ENCODE measurements at places on chromosomes 11 and 22.
A peak's percentile ranks its signal among the peaks of the same experiment; 100 is the strongest.

- no peaks in the 10 kb centered on the region for H3K4me1 ChIP-seq
- H3K27me3 ChIP-seq = no peaks in the 10 kb centered on the region
- H3K4me3 ChIP-seq = no peak overlapping the region
- DNase-seq = no peak
Observed at GRCh38 chr22:20234760-20235388, 33.2 kb downstream of the RTN4R start.

- no peak overlapping the region for H3K4me3 ChIP-seq
- no peaks in the 10 kb centered on the region for H3K4me1 ChIP-seq
- peaks cover 2% of the 10 kb centered on the region for H3K27me3 ChIP-seq
- DNase-seq = no peak
- no peak overlapping the region for H3K27ac ChIP-seq
- H3K36me3 ChIP-seq = no peaks in the 10 kb centered on the region
Observed at GRCh38 chr11:133699071-133699470, 146.2 kb downstream of the SPATA19 start.

DNA sequence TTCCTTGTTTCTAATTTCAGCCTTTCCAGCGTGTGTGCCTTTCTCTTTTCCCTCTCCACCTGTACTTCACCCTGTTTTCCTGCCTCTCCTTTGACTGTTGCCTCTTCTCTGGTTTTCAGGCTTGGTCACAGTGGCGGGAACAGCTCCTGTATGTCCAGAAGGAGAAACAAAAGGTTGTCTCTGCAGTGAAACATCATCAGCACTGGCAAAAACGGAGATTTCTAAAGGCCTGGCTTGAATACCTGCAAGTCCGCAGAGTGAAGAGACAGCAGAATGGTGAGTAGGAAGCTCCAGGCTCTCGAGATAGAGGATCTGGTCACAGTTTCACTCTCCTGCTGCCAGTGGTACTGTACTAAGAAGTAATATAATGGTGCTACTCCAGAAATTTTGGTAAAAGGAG, 76.6 kb downstream of the SFI1 start:
- no peak overlapping the region for H3K27ac ChIP-seq
- peaks cover 5% of the 10 kb centered on the region for H3K36me3 ChIP-seq
- no peak overlapping the region for H3K4me3 ChIP-seq
- no peaks in the 10 kb centered on the region for H3K4me1 ChIP-seq
- no peak for DNase-seq

DNA sequence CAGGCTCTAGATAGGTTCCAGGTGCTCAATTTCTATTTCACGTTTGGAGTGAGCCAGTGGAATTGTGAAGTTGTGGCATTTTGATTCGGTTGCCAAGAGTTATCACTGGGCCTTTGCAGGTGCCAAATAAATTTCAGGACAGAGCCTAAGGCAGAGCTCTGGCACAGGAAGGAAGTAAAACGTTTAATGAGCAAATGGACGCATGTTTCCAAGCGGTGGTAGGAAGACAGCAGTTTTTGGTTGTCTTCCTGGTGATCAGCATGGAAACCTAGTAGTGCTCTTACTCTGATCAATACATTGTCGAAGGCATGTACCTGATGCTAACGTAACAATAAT, 452 bp downstream of the BIRC3 start:
- H3K36me3 ChIP-seq = no peaks in the 10 kb centered on the region
- peaks cover 12% of the 10 kb centered on the region for H3K4me1 ChIP-seq
- no peak overlapping the region for H3K27ac ChIP-seq
- peak overlapping the region; percentile 49 for H3K4me3 ChIP-seq

- DNase-seq = no peak
- H3K4me1 ChIP-seq = no peaks in the 10 kb centered on the region
- H3K4me3 ChIP-seq = no peak overlapping the region
- no peak overlapping the region for H3K27ac ChIP-seq
- H3K36me3 ChIP-seq = peaks cover 22% of the 10 kb centered on the region
Observed at GRCh38 chr22:21771631-21771976, 36.0 kb upstream of the YPEL1 start.

DNA sequence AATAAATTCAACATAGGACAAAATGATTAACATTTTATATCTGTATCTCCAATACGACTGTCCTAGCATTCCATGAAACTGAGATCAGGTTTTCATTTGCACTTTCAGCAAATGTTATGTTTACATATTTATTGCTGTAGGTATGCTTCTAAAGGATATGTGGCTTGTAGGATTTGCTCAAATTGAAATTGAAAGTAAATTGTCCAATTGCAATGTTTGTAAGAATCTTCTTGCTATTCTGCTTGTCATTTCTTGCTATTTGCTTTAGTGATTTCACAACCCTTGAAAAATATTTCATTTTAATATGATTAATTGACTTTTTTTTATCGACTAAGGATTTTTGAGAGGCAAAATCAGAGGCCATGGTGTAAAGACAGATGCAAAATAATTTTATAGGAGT, 904.2 kb upstream of the RAG2 start:
- DNase-seq = no peak
- no peaks in the 10 kb centered on the region for H3K27me3 ChIP-seq
- no peaks in the 10 kb centered on the region for H3K4me1 ChIP-seq
- no peak overlapping the region for H3K4me3 ChIP-seq

DNA sequence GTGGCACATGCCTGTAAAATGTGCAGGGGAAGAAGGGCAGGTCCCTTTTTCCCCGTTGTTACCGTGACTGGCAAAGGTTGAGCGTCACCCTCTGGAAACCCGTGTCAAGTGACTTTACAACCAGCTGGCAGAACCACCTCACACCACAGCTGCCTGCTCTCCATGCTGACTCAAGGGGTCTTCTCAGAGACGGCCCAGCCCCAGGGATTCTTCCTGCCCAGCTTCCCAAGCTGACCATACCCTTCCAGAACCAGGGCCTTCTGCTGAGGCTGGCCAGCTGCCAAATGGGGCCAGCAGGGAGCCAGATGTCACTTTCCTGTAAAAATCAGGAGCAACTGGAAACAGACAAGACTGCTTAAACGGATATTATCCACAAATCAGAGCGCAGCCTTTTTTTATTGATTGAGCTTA, 6.3 kb downstream of the PC start:
- H3K4me1 ChIP-seq = peaks cover 4% of the 10 kb centered on the region
- H3K36me3 ChIP-seq = no peaks in the 10 kb centered on the region
- H3K4me3 ChIP-seq = no peak overlapping the region
- DNase-seq = peak; percentile 49
- no peaks in the 10 kb centered on the region for H3K27me3 ChIP-seq

GRCh38 chr11:61294717-61295595, at the start of gene VWCE:
Gene VWCE, minus strand, starts transcription at chr11:61295316. Its CDS starts 279 bp downstream, at chr11:61295037.
- H3K4me1 ChIP-seq = no peaks in the 10 kb centered on the region
- peaks cover 13% of the 10 kb centered on the region for H3K36me3 ChIP-seq
- DNase-seq = peak; percentile 73
- H3K4me3 ChIP-seq = peak within 1 kb of the TSS; percentile 35
- H3K27ac ChIP-seq = no peak within 1 kb of the TSS
- no peaks in the 10 kb centered on the region for H3K27me3 ChIP-seq

DNA sequence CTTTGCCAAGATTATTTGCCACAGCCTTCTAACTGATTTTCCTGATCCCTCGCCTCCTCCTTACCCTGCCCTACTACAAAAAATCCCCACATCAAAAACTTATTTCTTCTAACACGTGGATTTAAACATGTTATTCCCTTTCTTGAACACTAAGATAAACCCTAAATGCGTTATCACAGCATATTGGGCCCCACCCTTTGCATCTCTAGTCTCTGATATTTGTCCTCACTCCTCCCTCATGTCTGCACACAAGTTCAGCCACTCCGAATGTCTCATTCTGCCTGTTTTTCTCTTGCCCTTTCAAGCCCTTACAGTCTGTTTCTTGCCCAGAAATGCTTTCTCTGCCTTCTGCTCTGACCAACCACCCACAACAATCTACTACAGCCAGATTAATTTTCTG, 10.6 kb upstream of the ACER3 start:
- H3K27me3 ChIP-seq = no peaks in the 10 kb centered on the region
- H3K4me1 ChIP-seq = peaks cover 7% of the 10 kb centered on the region

DNA sequence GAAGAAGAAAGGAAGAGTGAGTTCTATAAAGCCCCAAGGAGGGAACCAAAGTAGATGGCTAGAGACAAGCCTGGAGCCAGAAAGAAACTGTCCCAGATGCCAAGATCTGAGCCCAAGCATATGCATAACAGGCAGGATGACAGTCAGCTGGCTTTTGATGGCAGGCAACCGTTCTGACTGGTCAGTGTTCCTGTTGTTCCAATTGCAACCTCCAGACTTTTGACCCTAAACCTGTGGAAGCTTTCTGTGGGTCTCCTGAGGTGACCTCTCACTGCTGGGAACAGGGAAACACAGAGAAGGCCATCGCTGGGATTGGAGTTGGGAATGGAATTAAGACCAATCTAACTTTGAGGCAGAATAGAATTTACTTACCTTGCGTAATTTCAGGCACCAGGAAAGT, 21.6 kb upstream of the NNMT start:
- H3K4me1 ChIP-seq = no peaks in the 10 kb centered on the region
- H3K27ac ChIP-seq = no peak overlapping the region
- H3K4me3 ChIP-seq = no peak overlapping the region
- DNase-seq = no peak
- H3K36me3 ChIP-seq = peaks cover 2% of the 10 kb centered on the region
